ENCODE measurements at places on chromosomes 4 and X.

- DNase-seq: peak; percentile 13
Observed at GRCh38 chr4:154491341-154492271, at the start of gene DCHS2. Gene DCHS2 (minus strand): TSS chr4:154491799. CDS start chr4:154491355, 444 bp downstream.

- DNase-seq: no peak
Observed at GRCh38 chr4:78818530-78819079, 42.5 kb downstream of the BMP2K start.

- DNase-seq: no peak
Observed at GRCh38 chrX:155435744-155436112, 22.7 kb downstream of the F8A3 start.

DNA sequence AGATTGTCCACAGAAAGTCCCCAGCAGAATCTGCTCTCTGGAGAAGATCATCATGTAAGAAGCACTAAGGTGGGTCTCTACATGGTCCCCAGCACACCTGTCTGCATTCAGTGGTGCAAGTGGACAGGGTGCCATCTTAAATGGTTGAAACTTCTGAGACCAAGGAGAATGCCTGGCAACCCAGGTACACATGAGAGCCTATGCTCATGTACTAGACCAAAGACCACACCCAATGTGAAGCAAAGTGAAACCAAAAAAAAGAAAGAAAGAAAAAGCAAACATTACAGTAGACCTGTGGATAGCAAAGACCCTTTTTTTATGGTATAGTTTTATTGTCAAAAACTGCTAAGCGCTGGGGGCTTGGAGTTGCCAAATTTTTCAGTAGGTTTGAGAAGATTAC is 15.0 kb downstream of the CD40LG start:
- no peak for DNase-seq

- no peak for DNase-seq
Observed at GRCh38 chr4:86530183-86530582, 63.9 kb upstream of the PTPN13 start.

DNA sequence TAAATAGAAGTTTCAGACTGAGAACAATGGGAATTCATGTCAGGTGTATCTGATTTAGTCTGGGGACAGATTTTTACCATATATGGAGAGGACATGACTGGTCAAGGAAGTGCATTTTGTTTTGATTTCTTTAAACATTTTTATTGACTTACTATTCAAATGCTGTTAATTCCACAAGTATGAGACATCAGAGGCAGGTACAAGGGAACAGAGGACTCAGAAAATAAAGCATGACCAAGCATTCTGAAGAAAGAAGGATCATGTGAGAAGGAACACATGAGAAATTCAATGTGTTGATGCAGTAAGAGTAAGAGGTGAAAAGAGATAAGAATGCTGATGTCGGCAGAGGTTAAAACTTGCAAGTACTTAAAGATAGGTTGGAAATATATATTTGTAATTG is 1452.6 kb downstream of the PCDH7 start:
- DNase-seq: peak; percentile 59

- no peak for DNase-seq
Observed at GRCh38 chr4:141349236-141349635, 128.5 kb downstream of the ZNF330 start.

DNA sequence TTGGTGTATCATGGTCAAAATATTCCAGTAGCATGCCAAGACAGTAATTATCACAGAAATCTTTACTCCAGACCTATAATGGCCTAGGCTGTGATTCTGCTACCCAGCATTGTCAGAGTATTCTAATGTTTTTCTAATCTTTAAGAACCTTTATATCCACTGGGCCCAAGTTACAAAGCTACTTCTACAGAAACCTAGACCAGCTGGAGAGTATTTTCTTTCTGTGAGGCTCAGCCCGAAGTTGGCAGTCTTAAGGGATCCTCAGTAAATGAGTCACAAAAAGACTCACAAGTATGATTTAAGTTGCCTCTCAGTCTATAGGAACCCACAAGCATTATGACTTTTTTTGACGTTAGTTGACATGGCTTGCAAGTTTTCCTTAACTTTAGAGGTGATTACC is 638.5 kb upstream of the FAM241A start:
- peak; percentile 39 for DNase-seq

DNA sequence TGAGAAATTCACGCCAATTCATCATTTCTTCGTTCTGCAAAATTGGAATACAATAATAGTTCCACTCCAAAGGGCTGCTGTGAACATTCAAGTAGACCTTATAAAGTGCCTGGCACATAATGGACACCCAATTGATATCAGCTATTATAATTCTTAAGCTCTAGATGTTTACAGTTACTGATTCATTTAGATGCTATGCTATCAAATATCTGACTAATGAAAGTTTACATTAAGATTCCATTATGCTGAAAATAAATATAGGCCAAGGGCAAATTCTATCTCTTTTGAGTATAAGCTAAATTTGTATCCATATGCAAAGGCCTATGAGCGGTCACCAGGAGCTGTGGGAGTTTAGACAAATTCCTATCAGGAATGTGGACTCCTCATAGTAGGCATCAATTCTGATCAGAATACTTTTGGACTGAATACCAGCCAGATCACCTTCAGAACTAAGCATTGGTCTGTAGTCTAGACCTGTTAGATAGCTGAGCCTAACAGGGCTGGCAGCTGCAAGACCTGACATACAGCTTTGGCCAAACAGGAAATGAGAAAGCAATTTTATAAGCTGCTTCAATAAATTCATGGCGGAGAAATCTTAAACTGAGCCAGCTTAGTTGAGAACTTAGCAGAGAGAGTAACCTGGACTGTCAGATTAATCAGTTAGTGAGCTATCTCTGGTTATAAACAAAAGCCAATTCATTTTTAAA is 384.3 kb upstream of the ACTRT1 start:
- DNase-seq: peak; percentile 65

GRCh38 chrX:53494436-53494835 is 60.3 kb upstream of the HSD17B10 start:
- peak; percentile 30 for DNase-seq

- DNase-seq: no peak
Observed at GRCh38 chr4:42627885-42628646, 28.8 kb downstream of the ATP8A1 start.

DNA sequence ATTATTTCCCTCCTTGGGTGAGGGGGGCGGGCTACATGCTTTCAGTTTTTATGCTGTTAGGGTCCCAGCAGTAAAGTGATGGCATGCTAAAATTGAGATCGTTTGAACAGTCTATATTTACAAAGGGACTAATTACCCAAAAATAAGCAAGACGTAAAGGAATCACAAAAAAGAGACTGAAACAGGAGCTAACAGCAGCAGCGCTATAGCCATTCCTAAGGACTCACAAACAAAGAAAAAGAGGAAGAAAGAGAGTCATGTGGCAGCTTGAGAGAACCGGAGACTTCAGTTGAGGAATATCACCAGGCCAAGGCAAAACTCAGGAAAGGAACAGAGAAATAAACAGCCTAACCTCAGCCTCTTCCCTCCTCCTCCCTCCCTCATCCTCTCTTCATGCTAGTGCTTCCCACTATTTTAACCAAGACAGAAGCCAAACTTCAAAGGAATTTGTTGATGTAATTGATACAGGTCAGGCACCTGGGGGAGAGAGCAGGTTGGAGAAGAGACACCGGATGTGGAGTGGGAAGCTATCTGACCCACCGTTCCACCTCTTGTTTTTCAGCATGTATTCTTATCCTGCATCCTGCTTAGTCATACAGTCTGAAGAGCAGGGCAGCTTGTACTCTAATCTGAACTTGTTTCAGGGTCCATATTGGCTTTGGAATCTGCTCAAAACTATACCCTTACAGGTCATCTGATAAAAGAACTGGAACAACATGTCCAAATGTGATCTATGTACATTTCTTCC is 383.7 kb downstream of the NAF1 start:
- DNase-seq: no peak

- no peak for DNase-seq
Observed at GRCh38 chr4:187491959-187492358, 503.6 kb upstream of the ZFP42 start.

DNA sequence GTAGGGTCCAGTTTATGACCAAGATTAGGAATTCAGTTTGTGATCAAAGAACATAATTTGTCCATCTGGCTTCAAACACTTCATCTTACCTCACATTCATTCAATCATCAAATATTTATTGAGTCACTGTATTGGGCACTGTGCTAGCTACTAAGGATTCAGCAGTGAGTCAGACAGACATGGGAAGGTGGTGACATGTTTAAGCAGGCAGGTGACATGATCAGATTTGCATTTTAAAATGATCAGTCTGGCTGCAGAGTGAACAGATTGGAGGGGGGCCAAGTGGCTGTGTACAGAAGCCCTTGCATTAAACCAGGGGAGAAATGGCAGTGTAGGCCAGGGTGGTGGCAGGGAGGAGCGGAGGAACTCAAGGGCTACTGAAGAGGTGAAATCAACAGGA is 25.1 kb upstream of the APLN start:
- DNase-seq: peak; percentile 66

DNA sequence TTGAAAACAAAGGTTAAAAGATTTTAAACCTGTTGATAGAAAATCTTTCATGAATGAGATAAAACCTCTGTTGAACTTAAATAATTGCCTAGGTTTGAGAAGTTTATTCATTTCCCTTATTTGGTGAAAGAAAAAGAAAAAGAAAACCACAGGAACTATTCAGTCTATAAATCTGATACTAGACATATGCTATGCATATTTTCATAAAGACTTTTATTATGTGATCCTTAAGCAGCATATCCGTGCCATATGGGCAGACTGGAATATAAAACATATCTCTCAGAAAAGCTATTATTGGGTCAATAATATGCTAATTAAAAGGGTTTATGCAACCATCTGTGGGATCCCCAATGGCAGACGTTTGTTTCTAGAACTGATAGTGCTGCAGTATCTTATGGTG is 178.7 kb downstream of the RASL11B start:
- no peak for DNase-seq

DNA sequence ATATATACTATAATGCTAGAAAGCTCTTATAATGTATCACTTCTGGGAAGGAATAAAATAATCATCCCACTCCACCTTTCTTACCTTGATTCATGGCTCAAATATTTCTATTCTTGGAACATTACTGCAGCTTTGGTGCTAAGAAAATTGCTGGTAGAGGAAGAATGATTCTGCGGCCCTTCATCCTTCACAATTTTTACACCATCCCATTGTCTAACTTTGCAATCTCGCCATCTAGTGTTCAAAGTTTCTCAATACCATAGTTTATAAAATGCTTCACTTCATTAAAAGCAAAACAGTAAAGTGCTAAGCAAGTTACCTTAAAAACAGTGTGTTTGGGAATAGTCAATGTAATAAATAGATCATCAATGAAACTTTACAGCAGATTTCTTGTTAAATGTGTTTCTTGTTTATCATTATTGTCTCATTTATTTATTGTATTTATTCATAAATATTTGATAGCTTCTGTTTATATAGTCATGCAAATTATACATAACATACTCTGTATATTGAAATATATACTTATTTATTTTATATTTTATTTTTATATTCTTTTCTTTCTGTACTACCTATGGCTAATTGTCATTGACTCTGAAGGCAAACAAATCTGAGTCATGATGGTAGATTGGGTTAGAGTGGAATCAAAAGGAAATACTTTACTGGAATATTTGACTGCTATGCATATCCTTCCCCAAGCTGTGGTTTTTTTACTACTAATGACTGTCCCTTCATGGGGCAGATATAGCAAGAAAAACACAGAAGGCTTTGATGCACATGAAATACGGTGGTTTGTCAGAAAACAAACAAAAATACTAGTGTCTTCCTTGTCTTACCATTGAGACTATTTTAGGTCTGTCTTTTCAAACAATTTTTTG is 390.7 kb downstream of the MAPK10 start:
- peak; percentile 81 for DNase-seq

GRCh38 chr4:14855719-14856061 is 146.6 kb upstream of the CPEB2 start:
- DNase-seq: no peak

DNA sequence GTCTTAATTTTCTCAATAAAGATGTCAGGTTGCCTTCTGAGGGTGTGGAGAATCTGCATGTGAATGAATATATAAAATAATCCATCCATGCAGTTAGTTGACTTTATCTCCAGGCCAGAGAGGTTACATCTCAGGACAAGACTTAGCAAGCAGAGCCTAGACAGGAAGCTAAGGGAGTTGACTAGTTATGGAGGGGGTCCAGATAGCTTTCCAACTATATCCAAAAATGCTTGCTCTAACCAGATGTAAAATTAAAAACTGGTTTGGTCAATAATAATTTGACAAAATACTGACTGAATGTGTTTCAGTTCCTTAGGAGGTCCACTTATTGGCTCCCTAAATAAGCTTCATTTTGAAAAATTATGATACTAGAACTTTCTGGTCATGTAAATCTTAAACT is 101.4 kb downstream of the PAPSS1 start:
- DNase-seq: no peak

- no peak for DNase-seq
Observed at GRCh38 chr4:26822546-26822945, 38.1 kb upstream of the STIM2 start.

DNA sequence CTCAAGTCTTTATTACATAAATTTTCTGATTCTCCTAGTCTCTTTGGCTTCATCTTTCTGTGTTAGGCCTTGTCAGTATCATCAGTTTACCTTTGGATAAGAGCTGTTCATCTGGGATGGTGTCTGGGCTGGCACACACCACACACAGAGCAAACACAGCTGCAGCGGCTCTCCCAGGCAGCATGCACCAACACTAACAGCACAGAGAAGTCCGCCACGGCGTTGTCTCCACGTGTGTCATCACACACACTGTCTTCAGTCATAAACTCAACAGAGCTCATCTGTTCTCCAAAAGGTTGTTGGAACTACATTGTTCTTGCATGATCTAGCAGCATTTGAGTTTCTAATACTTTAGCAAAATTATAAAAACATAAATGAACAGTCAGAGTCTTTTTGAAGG is 851.9 kb upstream of the FRG1 start:
- no peak for DNase-seq

- DNase-seq: peak; percentile 5
Observed at GRCh38 chrX:19886883-19887531, 393 bp downstream of the SH3KBP1 start.

DNA sequence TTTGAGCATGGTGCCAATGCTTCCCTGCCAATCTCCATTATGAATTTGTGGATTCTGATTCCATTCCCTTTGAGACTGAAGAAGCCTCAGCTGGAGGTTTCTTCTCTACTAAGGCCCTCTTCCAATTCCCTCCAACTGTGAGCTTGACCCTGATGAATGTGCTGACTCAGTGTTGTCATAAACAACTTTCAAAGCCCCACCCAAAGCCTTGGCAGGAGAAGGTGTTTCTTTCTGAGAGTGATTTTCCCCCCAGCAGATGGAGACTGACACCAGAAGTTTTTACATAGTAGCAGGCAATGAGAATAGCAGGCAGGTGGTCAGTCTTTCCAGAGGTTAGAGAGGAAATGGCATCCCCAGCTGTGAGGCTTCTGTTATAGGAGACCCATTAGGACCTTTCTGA is 53.1 kb downstream of the OCRL start:
- peak; percentile 34 for DNase-seq

DNA sequence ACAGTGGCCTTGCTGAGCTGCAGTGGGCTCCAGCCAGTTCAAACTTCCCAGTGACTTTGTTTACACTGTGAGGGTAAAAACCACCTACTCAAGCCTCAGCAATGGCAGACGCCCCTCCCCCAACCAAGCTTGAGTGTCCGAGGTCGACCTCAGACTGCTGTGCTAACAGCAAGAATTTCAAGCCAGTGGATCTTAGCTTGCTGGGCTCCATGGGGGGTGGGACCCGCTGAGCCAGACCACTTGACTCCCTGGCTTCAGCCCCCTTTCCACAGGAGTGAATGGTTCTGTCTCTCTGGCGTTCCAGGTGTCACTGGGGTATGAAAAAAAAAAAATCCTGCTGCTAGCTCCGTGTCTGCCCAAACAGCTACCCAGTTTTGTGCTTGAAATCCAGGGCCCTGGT is 168.9 kb upstream of the INTU start:
- DNase-seq: no peak

Data from PC-3 (cell line).